ENCODE measurements at places on chromosomes 11 and 22. TPM values are rescaled to one million over a fixed set of nuclear protein-coding genes. Genes with fewer than 3 reads are reported as not detected.

MISFA gene
- 6.3 TPM for polyA plus RNA-seq

TEX12 gene
- polyA plus RNA-seq = not detected

ST3GAL4 gene
- 19.7 TPM for polyA plus RNA-seq

RIBC2 gene
- polyA plus RNA-seq = 2.4 TPM

ADORA2A gene
- polyA plus RNA-seq = 1.5 TPM

XNDC1N gene
- 4.9 TPM for polyA plus RNA-seq

ART1 gene
- not detected for polyA plus RNA-seq

OR6T1 gene
- not detected for polyA plus RNA-seq

FAM181B gene
- 0.01 TPM for polyA plus RNA-seq

IRF7 gene
- 3.1 TPM for polyA plus RNA-seq

NRIP3 gene
- polyA plus RNA-seq = 0.57 TPM

OR10D3 gene
- polyA plus RNA-seq = not detected

MMP3 gene
- polyA plus RNA-seq = not detected

ROM1 gene
- polyA plus RNA-seq = 2.8 TPM

SLC22A12 gene
- polyA plus RNA-seq = not detected

FOLR2 gene
- not detected for polyA plus RNA-seq

All from A549 (cell line).